Right cardiac atrium (tissue), 5 donors: ENCODE measurements at places on chromosomes 12 and 14. TPM values are rescaled to one million over a fixed set of nuclear protein-coding genes. Genes with fewer than 3 reads are reported as not detected.

The ACYP1 gene
- 24.0 TPM for polyA plus RNA-seq

DNA sequence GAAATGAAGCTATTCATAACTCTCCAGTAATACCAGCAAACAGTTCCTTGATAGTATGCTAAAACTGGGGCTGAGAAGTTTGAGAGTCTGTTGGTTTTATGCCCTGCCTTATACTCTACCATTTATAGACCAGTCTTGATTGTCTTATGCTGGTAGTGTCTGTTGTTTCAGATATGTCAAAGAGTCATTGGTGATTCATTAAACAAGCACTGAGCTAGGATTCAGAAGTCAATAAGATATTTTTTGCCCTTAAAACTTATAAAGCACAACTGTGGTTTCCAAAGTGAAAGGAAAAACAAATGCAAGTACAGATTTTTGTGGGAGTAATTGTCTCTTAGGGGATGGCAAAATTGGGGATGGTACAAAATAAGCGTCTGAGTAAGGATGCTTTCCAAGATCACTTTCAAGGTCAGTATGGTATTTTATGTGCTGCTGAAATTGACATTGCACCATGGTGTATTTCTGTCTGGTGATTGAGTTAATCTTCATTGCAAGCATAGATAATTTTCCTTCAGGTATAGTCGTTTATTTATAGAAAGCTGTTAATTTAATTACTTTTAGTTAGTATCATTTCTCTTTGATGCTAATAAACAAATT is 289.5 kb upstream of the E2F7 start:
- no peak for DNase-seq

- DNase-seq: peak; percentile 84
These were observed 94.9 kb downstream of the NAV3 start for GRCh38 chr12:77925536-77926108.

DNA sequence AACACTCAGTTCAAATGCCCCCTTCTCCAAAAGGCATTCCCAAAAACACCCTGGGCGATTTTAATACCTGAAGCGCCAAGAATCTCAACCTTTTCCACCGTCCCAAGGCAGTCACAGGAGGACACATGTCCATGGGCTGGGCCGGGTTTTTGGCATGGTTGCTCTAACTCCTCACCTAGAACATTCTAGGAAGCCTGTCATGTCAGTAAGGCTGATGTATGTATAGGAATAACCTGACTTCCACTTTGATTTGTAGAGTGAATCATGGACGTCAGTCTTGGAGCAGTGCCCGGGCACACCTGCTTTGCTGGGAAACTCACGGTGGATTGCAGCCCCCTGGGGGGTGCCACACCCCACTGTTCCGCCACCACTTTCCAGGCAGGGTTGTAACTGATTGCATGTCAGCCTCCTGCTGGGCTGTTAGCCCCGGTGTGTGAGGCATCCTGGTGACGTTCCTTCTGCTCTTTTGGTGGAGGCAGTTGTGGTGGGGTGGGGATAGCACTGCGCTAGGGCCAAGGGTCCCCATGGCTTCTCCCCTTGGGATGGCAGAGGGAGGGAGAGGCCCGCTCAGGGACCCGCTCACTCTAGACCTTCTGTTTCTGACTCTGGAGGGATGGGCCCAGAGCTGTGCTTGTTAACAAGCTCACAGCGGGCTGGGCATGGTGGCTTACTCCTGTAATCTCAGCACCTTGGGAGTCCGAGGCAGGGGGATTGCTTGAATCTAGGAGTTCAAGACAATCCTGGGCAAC is 35.2 kb upstream of the FAM181A start:
- no peak for DNase-seq

DNA sequence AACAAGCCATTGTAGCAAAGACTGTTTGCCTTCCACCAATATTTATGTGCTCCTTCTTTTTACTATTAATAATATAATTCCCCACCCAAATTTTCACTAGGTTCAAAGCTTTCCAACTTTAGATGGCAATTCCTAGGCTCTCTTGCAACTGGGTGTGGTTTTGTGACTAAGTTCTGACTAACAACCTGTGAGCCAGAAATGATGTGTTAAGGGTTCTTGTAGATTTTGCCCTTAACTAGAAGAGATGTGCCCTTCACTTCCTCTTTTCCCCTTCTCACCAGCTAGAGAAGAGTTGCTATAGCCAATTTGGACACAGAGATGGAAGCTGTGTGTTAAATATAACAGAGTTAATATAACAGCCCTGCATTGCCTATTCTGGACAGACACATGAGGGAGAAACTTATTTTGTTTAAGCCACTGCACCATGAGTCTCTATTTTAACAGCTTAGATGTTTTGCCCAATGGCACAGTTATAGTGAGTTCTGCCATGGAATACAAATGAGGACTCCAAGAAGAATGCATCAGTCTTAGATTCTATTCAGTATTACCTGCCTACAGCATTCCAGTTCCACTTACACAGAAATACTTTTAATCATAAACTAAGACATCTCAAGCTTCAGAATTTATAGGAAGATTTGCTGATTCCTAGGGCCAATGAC is 216.2 kb downstream of the DUSP6 start:
- no peak for DNase-seq

The CD27 gene
- 0.27 TPM for polyA plus RNA-seq

- DNase-seq: no peak
These were observed 23.5 kb downstream of the FZD10 start for GRCh38 chr12:130185455-130186391.

DNA sequence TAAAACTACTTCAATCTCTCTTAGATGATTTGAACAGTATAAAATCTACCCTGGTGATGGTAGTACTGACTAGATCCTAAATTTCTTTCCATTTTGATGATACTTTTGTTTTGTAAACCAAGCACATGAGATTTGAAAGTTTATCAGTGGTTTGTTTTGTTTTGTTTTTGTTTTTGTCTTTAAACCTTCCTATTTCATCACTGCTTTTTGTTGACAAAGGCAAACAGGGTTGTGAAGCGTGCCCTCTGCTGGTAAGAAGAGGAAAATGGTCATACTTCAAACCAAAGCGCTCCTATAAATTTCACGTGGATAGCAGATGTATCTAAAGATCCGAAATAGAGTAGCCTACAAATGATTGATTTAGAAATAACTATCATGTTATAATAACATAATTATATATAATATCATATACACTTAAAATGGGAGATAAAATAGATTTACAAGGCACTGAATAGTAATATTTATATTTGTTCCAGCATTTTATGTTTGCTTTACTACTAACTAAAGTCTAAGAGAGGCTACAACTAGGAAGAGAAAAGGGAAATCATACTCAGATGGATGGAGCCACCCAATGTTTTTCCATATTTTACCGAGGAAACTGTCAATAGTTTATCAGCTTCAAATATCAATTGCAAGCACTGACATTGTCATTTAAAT is 254.0 kb upstream of the USP15 start:
- DNase-seq: no peak
